GM10248 (cell line): ENCODE measurements at places on chromosomes 13 and 19.

DNA sequence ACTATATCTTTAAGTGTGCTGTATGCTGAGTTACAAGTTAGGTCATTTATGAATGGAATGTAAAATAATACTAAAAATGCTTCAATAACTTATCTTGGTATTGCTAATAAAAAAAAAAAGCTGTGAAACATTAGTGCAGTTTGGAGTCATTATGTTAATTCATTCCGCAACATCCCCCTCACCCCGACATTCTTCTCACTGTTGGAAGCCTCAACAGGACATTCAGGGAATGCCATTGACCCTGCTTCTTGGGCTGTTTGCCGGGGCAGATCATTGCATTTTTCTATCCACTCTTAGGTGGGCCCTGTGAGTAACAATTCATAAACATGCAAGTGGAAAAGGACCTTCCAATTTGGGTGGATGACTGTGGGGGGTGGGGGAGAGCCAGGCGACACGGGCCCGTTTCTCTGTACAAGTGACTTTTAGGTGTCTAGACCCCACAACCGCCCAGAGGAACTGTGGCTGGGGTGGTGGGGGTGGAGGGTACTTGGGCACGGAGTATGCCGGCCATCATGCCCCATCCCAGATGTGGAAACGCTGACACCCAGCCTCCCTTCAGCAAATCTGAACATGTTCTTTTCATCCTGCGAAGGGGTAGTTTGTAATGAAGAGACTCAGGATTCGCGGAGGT, 185.9 kb downstream of the ZNF536 start:
- DNase-seq = no peak

DNA sequence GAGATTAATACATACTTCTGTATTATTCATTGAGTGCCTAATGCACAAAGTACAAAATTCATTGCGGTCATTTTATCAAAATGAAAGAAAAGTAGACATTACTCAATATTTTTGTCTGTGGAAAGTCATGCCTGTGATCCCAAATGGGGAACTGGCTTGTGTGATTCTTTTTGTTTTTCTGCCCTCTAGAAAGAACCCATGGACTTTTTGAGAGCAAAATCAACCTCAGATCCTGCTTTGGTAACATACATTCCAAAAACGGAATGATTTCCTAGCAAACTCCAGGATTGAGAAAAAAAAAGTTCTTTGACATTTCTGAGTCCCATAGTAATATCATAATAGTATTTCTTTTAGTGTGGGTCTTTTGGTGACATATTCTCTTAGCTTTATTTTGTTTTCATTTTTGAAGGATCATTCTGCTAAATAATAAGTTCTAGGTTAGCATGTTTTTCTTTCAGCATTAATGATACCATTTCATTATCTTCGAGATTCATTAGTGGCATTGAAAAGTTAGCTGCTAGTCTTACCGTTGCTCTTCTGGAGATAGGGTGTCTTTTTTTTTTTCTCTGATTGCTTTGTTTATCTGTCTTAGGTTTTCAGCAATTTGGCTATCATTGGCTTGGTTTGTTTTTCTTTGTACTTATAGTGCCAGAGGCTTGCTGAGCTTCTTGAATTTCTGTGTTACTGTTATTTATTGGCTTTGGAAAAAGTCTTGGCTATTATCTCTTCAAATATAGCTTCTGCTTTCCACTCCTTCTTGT, 102.4 kb upstream of the CSNK1A1L start:
- DNase-seq = no peak

DNA sequence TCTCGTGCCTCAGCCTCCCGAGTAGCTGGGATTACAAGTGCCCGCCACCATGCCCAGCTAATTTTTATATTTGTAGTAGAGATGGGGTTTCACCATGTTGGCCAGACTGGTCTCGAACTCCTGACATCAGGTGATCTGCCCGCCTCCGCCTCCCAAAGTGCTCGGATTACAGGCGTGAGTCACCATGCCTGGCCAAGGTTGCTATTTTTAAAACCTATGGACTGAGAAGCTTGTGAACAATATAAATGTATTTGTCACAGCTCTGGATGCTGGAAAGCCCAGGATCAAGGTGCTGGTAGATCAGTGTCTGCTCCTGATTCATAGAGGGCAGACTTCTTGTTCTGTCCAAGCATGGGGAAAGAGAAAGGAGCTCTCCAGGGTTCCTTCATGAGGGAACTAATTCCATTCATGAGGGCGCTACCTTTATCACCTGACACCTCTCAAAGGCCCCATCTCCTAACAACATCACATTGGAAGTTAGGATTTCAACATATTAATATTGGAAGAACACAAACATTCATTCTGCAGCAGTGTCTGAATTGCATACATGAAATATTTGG, 16.1 kb downstream of the CARD8 start:
- DNase-seq = no peak

DNA sequence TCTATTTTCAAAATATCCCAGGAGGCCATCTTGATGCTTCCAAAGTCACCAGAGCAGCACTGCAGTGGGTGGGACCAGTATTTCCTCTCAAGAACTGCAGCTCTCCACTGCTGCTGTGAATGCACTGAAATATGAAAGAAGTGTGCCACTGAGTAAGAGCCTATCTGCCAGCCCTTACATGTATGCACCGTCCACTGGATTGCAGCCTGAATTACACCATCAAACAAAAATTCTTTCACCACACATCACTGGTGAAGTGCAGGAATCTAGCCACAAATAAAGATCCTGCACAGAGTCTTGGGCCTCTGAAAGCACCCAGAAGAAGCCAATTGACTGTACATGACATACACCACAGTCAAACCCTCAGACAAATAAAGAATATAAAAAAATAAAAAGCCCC, 249.0 kb downstream of the LHFPL6 start:
- no peak for DNase-seq

GRCh38 chr19:2724148-2724557, 3.0 kb upstream of the DIRAS1 start:
- DNase-seq = no peak

GRCh38 chr19:33767898-33768413, 28.7 kb upstream of the KCTD15 start:
- DNase-seq = no peak

- peak; percentile 92 for DNase-seq
These were observed at the start of gene KDELR1 for GRCh38 chr19:48391100-48392005. KDELR1 (minus strand) TSS chr19:48391551; CDS start chr19:48391358, 193 bp downstream.

DNA sequence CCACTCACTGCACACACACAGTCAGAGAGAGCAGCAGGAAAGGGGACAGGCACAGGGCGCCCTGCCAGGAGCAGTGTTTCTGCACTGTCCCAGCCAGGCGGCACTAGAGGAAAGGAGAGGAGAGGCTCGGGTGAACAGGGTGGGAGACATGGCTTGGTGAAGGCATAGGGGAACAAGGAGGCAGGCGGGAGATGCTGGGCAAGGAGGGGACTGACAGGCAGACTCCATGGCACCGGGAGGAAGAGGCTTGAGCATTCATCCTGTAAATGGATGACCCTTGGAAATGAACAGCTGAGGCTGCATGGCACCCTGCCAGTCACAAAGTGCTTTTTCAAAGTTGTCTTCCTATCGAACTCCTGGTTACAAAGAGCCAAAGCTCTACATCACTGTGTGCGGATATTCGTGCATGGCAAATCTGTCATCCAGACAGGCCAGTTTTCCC, 22.4 kb downstream of the MED26 start:
- no peak for DNase-seq

- DNase-seq = no peak
These were observed 52.1 kb downstream of the C13orf46 start for GRCh38 chr13:113921763-113922162.

DNA sequence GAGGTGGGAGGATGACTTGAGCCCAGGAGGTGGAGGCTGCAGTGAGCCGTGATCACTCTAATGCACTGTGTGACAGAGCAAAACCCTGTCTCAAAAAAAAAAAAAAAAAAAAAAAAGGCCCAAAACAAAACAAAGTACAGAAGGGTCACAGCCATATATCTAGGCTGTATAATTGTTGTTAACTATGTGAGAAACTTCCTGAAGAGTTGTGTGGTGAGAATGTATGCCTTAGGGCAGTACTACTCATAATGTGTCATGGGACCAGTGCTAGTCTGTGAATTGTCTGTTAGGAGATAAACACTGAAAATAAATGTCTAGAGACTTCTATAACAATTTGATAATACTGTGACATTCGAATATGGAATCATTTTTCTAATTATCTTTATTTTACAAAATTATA, 43.1 kb downstream of the PAN3 start:
- DNase-seq = no peak

GRCh38 chr13:67421475-67421874, 191.3 kb upstream of the PCDH9 start:
- DNase-seq = no peak

DNA sequence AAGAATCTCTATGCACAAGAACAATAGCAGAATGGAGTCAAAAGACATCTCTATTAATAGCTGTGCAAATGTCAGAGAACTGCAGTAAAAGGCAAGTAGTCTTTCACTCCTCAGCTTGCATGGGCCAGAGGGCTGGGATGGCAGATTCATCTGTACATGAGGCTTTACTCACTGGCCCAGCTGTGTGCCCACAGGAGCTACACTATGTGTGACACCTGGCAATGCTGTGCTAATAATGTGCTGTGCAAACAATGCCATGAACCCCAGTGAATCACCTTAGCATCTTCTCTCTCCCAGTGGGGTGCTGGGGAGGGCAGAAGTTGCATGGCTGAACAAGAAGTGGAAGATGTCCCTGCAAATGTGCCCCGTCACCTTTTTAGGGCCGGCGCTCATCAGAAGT, 73.1 kb downstream of the KL start:
- no peak for DNase-seq

- no peak for DNase-seq
These were observed 67.0 kb upstream of the SIAH3 start for GRCh38 chr13:45918597-45918996.

DNA sequence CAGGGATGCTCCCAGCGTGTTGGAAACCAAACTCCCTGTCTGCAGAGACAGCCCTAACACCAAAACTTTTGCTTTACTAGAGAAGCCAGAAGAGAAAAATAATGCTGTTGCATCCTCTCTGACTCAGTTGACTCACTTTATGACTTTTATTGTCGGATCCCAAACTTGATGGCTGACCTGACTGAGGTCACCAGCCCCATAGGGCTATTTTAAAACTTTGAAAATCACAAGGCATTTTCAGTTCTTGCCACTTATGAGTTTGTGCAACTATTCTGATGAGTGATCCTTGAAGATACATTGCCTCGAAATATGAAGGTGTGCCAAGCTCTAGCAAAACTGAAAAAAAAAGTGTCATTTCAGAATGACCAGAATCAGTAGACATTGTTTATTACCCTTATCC, 320.2 kb downstream of the DLEU7 start:
- no peak for DNase-seq

DNA sequence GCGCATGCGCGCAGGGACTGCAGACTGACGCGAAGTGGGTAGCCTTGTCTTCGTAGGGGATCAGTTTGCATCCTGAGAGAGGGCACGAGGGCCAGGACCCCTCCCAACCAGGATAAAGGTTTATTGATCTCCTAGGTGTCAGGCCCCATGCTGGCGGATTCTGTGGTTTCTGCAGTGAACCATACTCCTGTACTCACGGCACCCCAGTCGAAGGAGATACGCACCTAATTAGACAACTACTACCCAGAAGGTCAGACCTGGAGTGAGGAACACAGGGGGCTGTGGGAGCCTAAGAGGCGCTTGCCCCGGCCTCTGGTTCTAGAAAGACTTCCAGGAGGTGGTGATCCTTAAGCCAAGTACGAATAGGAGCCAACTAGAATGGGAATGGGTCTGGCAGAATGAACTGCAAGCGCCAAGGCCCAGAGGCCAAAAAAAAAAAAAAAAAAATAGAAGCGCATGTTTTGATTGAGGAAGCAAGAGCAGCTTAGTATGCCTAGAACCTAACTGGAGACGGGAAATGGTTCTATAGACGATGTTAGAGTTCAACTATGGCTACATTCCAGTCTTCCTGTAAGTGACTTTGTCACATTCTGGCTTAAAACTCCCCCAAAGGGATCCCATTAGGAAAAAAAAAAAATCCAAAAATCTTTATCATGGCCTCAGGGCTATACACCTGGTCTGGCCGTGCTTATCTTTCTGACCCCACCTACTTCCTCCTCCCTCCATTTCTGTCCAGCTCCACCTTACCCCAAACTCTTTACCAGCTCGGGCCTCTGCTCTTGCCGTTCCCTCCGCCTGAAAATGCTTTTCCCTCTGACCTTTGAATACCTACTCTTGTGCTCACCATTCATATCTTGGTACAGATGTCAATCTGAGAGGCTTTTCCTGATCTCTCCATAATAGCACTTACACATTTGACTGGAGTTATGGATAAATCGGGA, 902 bp upstream of the ZNF428 start:
- DNase-seq = no peak

- no peak for DNase-seq
These were observed 16.9 kb downstream of the ERCC5 start for GRCh38 chr13:102862624-102863210.

DNA sequence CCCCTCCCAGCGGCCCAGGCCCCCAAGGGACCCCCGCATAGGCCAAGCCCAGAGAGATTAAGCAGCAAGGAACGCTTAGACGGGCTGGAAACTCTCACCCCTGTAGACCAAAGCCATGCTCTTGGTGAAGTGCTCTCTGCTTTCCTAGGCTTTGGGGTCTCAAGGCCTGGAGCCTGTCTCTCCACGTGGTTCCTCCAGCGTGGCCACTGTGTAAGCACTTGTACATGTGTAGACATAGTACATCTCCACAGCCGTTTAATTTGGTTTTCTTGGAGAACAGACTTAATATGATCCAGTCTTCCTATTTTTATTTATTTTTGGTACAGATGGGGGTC, 1.1 kb downstream of the NUDT19 start:
- DNase-seq = no peak

- no peak for DNase-seq
These were observed 183.4 kb downstream of the USP12 start for GRCh38 chr13:26988059-26988769.

- DNase-seq = no peak
These were observed 22.8 kb downstream of the SYDE1 start for GRCh38 chr19:15129856-15130585.

GRCh38 chr13:59774491-59774971, 389.2 kb downstream of the DIAPH3 start:
- no peak for DNase-seq

DNA sequence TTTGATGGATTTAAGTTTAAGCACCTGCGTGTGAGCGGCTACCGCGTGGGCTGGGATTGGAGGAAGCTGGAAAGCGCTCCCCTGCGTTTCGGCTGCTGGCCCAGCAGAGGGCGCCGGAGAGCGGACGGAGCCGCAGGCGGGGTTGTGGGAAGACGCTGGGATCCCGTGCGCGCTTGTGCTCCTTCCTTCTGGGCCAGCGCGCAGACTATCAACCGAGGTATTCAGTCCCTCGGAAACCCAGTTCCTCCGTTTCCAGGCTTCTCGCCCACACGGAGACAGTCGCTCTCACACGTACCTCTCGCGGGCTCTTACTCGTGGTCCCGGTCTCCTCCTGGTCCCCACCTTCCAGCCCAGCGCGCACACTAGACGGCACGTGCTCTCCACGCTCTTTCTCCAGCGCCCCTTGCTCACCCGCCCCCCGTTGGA, 28.8 kb downstream of the EPN1 start:
- DNase-seq = peak; percentile 42
